Fibroblast of mammary gland (primary cell): ENCODE measurements at places on chromosomes 16 and 17.

- no peak for DNase-seq
Measured at GRCh38 chr17:5510771-5511170, 24.4 kb downstream of the MIS12 start.

GRCh38 chr17:75542728-75543336 is 17.3 kb downstream of the LLGL2 start:
- DNase-seq: no peak

GRCh38 chr17:15264542-15264941 is 584 bp downstream of the PMP22 start:
- no peak for DNase-seq

- no peak for DNase-seq
Measured at GRCh38 chr16:71257768-71258167, 27.2 kb upstream of the HYDIN start.

- DNase-seq: no peak
Measured at GRCh38 chr17:74545843-74546230, at the start of gene CD300C. CD300C (minus strand) TSS chr17:74546115; CDS start chr17:74545782, 333 bp downstream.

DNA sequence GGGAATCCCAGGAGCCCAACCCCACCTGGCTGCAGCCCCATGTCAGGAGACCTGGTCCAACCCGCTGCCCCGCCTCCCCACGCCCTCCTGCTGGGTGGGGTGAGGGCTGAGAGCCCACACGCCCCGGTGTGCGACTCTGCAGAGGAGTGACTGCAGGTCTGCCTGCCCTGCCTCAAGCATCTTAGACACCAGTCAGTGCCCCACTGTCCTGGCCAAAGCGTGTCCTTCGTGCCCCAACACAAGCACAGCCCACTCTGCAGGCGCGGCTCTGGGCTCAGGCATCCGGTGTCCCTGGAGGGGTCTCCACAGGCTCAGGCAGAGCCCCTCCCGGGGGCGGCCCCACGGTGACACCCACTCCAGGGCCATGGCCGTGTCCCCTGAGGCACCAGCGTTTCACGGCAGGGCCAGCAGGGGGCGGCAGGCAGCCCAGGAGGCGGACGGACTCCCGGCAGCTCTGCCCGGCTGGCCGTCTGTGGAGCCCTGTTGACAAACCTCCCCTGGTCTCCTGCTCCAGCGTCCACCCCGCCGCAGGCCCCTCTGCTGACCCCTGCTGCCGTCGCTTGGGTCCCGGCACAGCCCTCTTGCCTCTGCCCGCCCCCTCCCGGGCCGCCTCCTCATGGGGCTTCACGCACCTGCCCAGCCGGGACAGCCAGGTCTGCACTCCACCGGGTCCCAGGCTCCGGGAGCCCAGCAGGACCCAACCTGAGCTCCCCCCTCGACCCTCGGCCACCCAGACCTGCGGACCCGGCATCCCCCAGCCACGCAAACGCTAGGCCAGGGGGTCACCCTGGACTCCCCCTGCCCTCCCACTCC is 8.6 kb upstream of the UBE2I start:
- peak; percentile 30 for DNase-seq

DNA sequence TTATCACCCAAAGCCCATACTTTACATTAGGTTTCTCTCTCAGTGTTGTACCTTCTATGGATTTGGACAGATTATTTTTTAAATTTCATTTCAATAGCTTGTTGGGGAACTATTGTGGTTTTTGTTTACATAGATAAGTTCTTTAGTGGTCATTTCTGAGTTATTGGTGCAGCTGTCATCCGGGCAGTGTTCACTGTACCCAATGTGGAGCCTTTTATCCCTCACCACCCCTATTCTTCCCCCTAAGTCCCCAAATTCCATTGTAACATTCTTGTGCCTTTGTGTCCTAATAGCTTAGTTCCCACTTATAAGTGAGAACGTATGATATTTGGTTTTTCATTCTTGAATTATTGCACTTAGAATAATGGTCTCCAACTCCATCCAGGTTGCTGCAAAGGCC is 57.5 kb downstream of the SLFN11 start:
- DNase-seq: no peak

DNA sequence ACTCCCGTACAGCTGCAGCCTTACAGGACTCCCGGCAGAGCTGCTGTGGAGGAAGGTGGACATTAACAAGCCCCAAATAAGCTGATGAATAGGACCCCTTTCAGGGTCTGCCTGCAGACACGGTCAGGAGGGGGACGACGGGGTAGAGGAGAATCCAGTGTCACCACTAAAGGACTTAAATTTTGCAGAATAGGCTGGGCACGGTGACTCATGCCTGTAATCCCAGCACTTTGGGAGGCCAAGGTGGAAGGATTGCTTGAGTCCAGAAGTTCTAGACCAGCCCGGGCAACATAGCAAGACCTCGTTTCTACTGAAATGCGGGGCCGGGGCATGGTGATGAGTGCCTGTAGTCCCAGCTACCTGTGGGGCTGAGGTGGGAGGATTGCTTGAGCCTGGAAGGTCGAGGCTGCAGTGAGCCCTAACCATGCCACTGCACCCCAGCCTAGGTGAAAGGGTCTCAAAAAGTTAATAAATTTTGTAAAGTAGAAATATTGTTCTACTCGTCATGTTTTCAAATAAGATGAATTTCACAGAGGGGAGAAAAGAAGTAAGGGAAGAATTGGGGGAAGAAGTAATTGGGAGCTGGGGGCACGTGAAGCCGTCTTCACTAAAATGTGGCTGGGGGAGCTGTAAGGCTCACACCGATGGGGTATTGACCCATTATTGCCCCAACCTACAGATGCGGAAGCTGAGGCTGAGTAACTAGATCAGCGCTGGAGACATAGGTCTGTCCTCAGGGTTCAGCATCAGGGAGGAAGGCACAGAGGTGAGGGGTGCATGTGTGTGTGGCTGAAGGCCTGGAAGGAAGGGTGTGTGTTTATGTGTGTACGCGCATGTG is 4.7 kb downstream of the LITAFD start:
- no peak for DNase-seq

DNA sequence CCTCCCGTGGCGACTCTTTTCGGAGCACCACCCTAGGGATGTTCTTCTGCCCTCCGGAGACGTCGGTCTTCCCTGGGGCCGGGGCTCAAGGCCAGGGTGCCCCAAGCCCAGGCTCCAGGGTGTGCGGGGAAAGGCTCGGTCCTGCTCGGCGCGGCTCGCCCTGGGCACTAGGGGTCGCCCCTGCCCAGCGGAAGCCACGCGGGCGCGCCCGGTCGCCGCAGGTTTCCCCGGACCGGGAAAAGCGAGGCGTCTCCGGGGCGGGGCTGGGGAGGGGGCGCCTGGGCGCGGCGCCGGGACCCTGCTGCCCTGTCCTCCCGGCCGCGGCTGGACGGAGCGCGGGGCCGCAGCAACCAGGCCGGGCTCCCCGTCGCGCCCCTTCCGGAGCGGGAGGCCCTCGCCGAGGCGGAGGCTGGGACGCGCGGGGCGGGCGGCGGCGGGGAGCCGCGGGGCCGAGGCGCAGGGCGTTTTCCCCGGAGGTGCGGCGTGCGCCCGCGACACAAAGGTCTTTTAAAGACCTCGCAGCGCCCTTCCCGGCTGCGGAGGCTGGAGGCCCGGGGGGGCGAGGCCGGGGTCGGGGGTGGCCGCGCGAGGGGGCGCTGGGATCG is 76.4 kb downstream of the MRC2 start:
- peak; percentile 51 for DNase-seq

GRCh38 chr17:29617481-29618271 is 5.0 kb downstream of the CORO6 start:
- DNase-seq: peak; percentile 77

- no peak for DNase-seq
Measured at GRCh38 chr16:48113471-48113870, 42.3 kb downstream of the ABCC12 start.

- no peak for DNase-seq
Measured at GRCh38 chr16:2924901-2925755, 13.4 kb downstream of the FLYWCH1 start.

- no peak for DNase-seq
Measured at GRCh38 chr16:85539084-85539483, 74.0 kb upstream of the GSE1 start.

GRCh38 chr17:57406981-57407286 is 150.6 kb downstream of the MSI2 start:
- DNase-seq: no peak
